NCI-H748 treated with DMSO at 0.1 percent for 48 hours (cell line): ENCODE measurements at places on chromosomes 16 and 17.

GRCh38 chr17:11130367-11130766 is 110.6 kb upstream of the SHISA6 start:
- no peak for DNase-seq

DNA sequence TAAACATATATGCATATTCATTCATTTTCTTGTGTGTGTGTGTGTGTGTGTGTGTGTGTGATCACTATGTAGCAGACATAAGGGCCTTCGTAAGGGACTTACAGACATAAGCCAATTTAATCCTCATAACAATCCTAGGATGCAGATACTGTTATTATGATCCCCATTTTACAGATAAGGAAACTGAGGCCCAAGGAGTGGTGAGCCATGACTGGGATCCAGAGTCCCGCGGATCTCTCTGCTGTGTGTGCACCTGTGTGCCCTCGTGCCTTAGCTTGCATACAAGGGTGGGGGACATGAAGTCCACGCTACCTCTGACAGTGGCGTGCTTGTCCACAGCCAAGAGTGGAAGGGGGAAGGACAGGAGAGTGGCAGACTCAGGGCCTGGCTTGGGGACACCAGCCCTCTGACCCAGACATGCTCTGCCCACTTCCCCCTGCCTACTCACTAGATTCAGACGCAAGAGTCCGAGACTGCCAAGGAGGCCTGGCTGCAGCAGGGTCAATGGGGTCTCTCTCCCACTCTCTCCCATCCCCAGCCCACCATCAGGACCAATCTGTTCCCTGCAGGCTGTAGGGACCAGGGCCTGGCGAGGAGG is 9.8 kb upstream of the SMTNL2 start:
- no peak for DNase-seq

GRCh38 chr17:49053171-49053829 is 56.1 kb downstream of the IGF2BP1 start:
- DNase-seq, result no peak

GRCh38 chr17:83055911-83056582 is 23.4 kb upstream of the METRNL start:
- DNase-seq, result no peak

DNA sequence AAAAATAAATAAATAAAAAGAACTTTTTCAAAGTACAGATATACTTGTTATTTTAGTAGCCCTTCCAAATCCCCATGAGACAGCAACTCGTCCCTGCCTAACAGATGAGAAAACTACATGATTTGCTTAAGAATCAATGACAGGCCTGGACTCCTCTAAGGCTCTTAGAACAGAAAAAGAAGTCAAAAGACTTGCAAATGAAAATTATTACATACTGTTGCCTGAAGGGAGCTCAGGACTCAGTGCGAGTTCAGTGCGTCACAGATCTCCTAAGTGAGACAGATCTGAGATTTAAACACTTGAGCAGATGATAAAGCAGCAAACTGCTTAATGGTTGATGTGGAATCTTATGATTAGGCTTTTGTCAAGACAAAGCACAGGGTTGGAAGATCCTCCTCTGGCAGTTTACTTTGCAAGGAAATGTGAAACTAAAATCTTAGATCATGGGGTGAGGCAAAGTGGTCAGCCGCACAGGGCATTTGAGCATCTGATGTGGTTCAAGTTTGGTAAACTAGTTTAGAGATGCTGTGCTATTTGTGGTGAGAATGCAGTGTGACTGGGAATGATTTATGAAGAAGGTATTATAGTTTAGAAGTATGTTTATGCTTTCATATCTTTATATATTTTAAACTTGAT is 138.1 kb downstream of the TRIM37 start:
- peak; percentile 59 for DNase-seq

DNA sequence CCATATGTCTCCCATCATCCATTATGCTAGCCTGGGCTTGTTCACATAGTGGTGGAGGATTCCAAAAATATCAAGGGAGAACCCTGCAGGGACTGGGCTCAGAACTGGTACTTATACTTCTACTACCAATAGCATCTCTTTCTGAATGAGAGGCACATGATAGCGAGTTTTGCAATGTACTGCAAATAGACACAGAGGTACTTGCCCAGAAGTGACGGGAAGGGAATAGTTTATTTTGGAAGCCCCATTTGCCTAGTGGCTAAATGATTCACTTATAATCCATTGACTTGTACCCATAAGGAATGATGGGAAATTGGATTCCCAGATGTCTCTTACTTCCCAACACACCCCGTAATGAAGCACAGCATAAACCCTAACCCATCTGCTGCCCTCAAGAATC is 124.8 kb upstream of the ERCC4 start:
- no peak for DNase-seq

DNA sequence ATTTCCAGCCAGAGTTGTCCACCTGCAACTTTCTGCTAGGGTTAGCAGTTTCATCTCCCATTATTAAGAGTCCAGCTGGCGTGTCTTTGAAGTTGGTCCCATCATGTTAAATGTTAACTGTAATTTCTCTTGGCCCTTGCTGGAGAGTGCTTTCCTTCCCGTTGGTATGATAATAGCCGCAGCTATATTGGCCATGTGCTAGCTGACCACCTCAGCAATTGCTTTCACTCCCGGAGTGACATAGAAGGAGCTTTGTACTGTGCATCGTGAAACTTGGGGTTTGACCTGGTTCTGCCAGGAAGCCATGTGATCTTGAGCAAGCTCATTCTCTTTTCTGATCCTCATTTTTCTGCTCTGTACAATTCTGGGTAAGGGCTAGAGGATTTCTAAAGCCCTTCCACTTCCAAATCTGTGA is 81.0 kb upstream of the TBX2 start:
- no peak for DNase-seq

- DNase-seq, result no peak
Observed at GRCh38 chr17:33071656-33072055, 80.0 kb downstream of the SPACA3 start.

DNA sequence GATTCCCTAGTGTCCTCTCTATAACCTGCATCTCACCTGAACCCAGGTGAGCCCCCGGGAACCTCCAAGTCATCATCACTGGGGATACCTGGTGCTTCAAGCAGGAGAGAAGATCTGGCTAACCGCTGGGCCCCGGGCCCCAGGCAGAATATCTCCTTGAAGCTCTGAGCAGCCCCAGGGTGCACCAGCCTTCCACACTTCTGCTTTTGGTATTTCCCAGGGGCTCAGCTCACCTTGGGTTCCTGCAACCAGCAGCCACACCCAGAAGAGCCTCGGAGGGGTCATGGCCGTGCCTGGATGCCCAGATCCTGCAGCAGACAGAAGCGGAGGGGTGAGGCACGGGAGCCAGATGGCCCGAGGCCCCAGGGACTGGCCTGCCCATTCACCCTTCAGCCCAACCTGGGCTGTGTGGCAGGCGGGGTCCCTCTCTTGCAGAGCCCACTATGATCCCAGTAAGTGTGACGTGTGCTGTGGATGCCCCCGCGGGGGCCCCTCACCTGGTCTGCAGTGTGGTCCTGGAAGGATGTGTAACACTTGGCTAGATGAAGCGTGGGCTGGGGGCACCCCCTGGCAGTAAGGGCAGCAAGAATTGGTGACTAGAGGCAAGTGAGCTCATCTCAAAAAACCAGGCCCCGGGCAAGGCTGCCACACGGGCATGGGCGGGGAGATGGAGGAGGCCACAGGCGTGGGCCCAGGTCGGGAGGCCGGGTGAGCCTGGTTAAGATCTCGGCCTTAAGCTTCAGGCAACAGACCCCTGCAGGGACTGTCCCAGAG is 2.6 kb downstream of the LGALS3BP start:
- DNase-seq, result no peak

DNA sequence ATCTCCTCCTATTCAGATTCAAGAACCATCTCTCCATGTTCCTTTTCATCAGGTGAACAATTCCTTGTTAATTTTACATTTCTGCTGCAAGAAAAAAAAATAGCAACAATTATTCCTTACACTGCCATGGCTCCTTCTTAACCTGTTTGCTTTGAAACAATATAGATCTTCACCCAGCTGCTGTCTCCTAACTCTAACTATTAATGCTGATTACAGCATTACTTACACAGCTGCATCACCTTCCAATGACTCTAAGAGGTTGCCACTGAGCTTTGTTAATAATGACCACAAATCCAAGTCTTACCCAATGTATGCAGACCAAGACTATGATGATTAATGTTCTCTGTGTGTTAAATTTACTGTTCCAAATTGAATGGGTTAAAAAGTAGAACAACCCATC is 541.4 kb downstream of the TOX3 start:
- no peak for DNase-seq

GRCh38 chr16:10256784-10257641 is 74.8 kb upstream of the GRIN2A start:
- peak; percentile 13 for DNase-seq
